ENCODE measurements at places on chromosomes 6 and 20. TPM values are rescaled to one million over a fixed set of nuclear protein-coding genes. Genes with fewer than 3 reads are reported as not detected.

- H3K27me3 ChIP-seq, result no peaks in the 10 kb centered on the region
- no peak overlapping the region for H3K4me3 ChIP-seq
- H3K36me3 ChIP-seq, result no peaks in the 10 kb centered on the region
- peaks cover 10% of the 10 kb centered on the region for H3K4me1 ChIP-seq
Observed at GRCh38 chr6:34595332-34596184, 39.4 kb upstream of the SPDEF start.

GRCh38 chr6:43984442-43985321 lies 142.6 kb downstream of the MRPL14 start:
- no peaks in the 10 kb centered on the region for H3K27me3 ChIP-seq
- no peak overlapping the region for H3K27ac ChIP-seq
- H3K4me3 ChIP-seq, result no peak overlapping the region
- H3K4me1 ChIP-seq, result no peaks in the 10 kb centered on the region

Gene ALDH8A1
- 1.8 TPM for total RNA-seq

- no peak overlapping the region for H3K4me3 ChIP-seq
- no peak overlapping the region for H3K27ac ChIP-seq
- H3K27me3 ChIP-seq, result peaks cover 17% of the 10 kb centered on the region
- no peak for DNase-seq
- H3K36me3 ChIP-seq, result peaks cover 3% of the 10 kb centered on the region
- H3K4me1 ChIP-seq, result peaks cover 10% of the 10 kb centered on the region
Observed at GRCh38 chr6:27174958-27175357, 72.5 kb upstream of the PRSS16 start.

Gene C20orf141
- not detected for total RNA-seq

Gene PI16
- total RNA-seq, result 0.39 TPM

- H3K4me1 ChIP-seq, result no peaks in the 10 kb centered on the region
- no peak overlapping the region for H3K27ac ChIP-seq
- no peak for DNase-seq
- no peaks in the 10 kb centered on the region for H3K27me3 ChIP-seq
Observed at GRCh38 chr6:68307301-68307700, 327.8 kb upstream of the ADGRB3 start.

GRCh38 chr6:13166269-13166668 lies 162.1 kb downstream of the TBC1D7 start:
- no peak overlapping the region for H3K27ac ChIP-seq
- DNase-seq, result no peak
- peaks cover 4% of the 10 kb centered on the region for H3K27me3 ChIP-seq
- H3K36me3 ChIP-seq, result no peaks in the 10 kb centered on the region

- no peak for DNase-seq
- no peak overlapping the region for H3K27ac ChIP-seq
- no peaks in the 10 kb centered on the region for H3K4me1 ChIP-seq
- no peak overlapping the region for H3K4me3 ChIP-seq
Observed at GRCh38 chr6:18334251-18334650, 52.9 kb upstream of the RNF144B start.

Gene TMEM74B
- 1.5 TPM for total RNA-seq

- no peaks in the 10 kb centered on the region for H3K36me3 ChIP-seq
- H3K4me3 ChIP-seq, result peak overlapping the region; percentile 90
- no peaks in the 10 kb centered on the region for H3K27me3 ChIP-seq
- peaks cover 17% of the 10 kb centered on the region for H3K4me1 ChIP-seq
- DNase-seq, result no peak
Observed at GRCh38 chr20:63273635-63274380, 1.2 kb downstream of the ARFGAP1 start.

DNA sequence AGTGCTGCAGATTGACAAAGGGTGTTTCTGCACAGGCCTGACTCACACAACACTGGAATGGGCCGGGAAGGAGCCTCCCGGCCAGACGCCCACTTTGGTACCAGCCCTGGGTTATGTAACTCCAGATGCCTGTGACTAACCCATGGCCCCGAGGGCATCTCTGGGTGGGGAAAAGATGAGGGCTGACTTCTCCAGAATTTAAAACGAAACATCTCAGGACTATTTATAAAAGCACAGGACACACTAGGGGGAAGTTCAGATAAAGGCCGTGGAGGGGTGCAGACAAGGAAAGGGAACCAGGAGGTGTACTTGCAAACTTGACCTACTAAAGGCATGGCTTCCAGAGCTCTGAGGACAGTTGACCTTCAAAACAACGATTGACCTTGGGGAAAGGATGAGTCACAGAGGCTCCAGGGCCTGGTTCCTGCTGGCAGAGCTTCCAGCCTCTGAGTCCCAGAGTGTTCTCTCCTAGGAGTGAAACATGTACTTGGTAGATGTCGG lies 196.9 kb downstream of the NFATC2 start:
- no peaks in the 10 kb centered on the region for H3K4me1 ChIP-seq
- no peak overlapping the region for H3K4me3 ChIP-seq
- no peak for DNase-seq
- H3K27ac ChIP-seq, result no peak overlapping the region

DNA sequence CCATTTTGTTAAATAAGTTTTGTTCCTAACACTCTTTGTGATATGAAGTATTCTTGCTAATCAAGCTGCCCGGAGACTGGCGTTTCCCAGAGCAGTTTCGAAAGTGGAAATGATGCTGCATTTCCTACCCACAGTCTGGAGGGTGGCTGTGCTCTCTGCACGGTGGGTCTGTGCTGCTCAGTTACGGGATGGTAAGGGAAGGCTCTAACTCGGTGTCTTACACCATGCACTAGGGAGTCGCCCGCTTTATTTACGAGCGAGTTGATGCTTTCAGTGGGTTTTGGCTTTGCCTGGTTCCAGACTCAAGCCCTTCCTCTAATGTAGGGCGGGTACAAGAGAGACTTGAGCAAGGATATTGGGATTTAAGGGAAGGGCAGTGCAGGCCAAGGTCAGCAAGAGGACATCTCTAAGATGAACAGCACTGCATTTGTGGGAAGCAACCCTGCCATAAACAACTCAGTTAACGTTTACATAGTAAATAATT lies 180.1 kb upstream of the AKAP12 start:
- no peak for DNase-seq
- H3K27me3 ChIP-seq, result no peaks in the 10 kb centered on the region
- peaks cover 28% of the 10 kb centered on the region for H3K36me3 ChIP-seq
- no peak overlapping the region for H3K27ac ChIP-seq

DNA sequence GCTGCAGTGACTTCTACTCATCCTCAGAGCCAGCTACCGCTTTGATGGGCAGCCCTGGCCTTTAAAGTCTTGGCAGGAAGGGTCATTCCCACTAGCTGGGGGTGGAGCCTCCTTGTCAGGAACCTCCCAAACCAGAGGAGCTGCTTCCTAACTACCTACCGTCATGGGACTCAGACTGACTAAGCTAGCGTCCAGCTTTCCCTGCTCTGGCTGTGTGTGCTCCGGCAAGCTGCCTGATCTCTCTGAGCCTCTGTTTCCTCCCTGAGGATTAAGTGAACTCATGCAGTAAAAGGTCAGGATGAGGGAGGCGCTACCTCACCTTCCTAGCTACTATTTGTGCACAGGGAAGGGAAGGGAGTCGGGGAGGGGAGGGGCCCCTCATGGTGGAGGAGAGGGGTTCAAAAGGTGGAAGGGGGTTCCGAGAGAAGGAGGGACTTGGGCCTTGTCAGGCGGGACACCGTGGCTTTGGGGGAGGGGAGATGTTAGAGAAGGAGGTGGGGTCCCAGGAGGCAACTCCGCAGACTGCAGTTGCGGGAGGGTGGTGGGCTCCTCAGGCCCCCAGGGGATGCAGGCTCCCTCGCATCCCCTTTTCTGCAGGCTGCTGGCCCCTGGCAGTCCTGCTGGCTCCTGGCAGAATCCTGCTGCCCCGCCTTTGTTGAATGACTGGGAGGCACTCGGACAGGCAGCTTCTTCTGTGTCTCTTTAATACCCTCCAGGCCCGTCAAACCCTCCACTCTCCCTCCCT lies 9.8 kb downstream of the DUSP15 start:
- DNase-seq, result no peak
- peaks cover 3% of the 10 kb centered on the region for H3K4me1 ChIP-seq
- peak overlapping the region; percentile 4 for H3K4me3 ChIP-seq
- H3K27me3 ChIP-seq, result peaks cover 31% of the 10 kb centered on the region
- H3K36me3 ChIP-seq, result no peaks in the 10 kb centered on the region
- no peak overlapping the region for H3K27ac ChIP-seq

- H3K36me3 ChIP-seq, result peaks cover 3% of the 10 kb centered on the region
- H3K27ac ChIP-seq, result no peak overlapping the region
- no peak overlapping the region for H3K4me3 ChIP-seq
- no peak for DNase-seq
Observed at GRCh38 chr6:161815965-161816364, 542.1 kb upstream of the AGPAT4 start.

- H3K36me3 ChIP-seq, result no peaks in the 10 kb centered on the region
- peaks cover 2% of the 10 kb centered on the region for H3K4me1 ChIP-seq
- H3K4me3 ChIP-seq, result no peak overlapping the region
- no peaks in the 10 kb centered on the region for H3K27me3 ChIP-seq
Observed at GRCh38 chr6:37630281-37630799, 67.3 kb downstream of the MDGA1 start.

Gene FBXO9
- total RNA-seq, result 56.2 TPM

DNA sequence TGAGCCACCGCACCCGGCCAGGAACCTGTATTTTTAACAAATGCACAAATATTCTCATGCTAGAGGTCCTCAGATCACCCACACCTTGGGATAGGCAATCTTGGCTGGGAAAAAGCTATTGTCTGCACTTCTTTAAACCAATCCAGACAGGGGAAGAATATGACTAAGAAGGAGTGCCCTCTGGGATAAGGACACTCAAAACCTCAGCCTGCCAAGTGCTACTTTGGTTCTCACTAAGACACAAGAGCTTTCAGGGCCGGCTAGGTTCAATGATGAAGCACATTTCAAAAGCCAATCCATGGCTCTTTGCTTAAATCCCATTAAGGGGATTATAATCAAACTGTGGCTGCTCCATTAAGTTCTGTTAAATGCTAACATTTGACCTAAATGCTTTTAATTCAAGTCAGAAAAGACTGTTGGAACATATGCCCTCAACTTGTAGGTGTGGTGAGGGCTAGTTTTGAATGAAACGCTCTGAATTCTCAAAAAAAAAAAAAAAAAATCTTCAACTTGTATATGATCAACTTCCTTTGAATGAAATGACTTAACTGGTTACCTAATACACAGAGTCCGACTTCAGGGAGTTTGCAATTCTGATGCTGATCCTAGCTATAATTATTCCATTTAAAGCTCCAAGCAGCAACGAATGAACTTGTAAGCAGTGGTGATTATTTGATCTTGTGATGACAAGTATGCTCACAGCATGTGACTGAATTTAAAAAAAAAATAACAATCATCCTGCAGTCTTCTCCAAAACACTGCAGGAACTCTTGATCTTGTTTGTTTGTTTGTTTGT lies 56.6 kb downstream of the SLC23A2 start:
- H3K27ac ChIP-seq, result no peak overlapping the region
- H3K4me3 ChIP-seq, result no peak overlapping the region
- no peak for DNase-seq
- H3K27me3 ChIP-seq, result no peaks in the 10 kb centered on the region
- H3K4me1 ChIP-seq, result peaks cover 36% of the 10 kb centered on the region
